ENCODE measurements at places on chromosomes 7 and 10. TPM values are rescaled to one million over a fixed set of nuclear protein-coding genes. Genes with fewer than 3 reads are reported as not detected.

DNA sequence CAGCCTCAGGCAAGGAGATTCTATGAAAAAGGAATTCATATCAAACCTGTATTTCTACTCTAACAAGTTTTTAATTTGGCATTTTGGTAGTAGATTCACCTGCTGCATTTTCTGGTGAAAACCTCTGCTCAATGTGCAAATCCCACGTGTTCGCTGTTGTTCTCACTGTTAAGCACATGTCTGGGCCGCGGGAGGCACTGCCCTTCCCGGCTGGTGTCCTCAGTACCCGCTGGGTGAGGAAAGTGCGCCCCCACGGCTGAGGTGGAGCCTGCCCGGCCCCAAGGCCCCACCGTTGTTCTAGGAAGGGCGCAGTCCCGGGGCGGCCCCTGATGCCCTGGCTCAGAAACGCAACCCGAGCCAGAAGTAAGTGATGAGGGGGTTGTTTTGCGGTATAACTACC lies 193.4 kb upstream of the VWC2 start:
- DNase-seq = no peak

DNA sequence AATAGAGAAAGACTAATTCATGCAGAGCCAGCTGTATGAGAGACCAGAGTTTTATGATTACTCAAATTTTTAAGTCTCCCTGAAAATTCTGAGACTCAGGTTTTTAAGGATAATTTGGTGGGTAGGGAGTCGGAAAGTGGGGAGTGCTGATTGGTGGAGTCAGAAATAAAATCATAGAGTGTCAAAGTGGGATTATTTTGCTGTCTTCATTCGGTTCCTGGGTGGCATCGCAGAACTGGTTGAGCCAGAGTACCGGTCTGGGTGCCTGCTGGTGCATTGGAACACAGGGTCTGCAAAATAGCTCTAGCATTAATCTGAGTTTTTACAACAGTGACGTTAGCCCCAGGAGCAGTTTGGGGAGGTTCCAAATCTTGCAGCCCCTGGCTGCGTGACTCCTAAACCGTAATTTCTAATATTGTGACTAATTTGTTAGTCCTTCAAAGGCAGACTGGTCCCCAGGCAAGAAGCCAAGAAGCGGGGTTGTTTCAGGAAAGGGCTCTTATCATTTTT lies 32.4 kb downstream of the GPRIN2 start:
- no peak for DNase-seq

- no peak for DNase-seq
These were observed 110.2 kb downstream of the TMEM26 start for GRCh38 chr10:61342858-61343572.

- DNase-seq = no peak
These were observed 338.6 kb downstream of the CNTNAP2 start for GRCh38 chr7:146455091-146455655.

The SCIN gene
- not detected for total RNA-seq
